Activated CD4-positive, alpha-beta T cell treated with anti-CD3 and anti-CD28 coated beads for 36 hours (primary cell): ENCODE measurements at places on chromosomes 6 and 20.

DNA sequence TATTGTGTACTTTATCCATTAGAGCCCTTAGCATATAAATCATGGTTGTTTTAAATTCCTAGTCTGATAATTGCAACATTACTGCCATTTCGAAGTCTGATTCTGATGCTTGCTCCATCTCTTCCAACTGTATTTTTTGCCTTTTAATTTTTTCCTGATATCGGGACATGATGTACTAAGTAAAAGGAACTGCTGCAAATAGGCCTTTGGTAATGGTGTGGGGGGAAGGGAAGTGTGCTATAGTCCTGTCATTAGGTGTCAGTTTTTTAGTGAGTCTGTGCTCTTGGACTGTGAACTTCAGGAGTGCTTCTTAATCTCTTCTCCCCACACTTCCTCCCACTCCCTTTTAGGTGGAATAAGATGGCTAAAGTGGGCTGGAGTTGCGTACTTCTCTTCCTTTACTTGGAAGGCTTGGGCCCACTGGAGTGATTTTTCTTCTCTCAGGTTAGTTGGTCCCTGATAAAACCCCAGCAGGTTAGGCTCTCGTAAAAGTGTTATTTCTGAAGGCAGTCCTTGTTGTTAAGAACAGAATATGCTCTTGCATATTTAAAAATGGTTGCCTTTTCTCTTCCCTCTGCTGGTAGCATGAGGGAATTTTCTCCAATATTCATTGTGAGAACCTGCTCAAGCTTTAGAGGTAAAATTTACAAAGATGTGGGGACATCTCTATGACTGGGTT lies 18.1 kb downstream of the STXBP5 start:
- no peak for DNase-seq

DNA sequence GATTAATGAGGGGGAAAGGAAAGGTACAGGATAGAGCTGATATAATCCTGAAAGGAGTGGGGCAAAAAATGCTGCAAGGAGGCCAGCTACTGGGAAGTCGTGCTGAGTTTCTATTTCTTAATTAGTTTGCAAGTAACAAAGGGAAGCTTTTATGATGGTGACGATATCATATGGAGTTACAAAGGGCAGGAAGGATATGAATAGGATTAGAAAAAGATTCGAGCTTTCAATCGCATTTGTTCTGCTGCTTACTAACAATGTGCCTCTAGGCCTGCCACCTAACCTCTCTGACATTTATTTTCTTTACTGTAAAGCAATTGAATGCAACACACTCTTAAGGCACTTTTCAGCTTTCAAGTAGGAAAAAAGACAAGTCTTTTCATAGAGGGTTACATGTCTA lies 219.2 kb downstream of the CLVS2 start:
- no peak for DNase-seq

GRCh38 chr6:64170316-64170715 lies 534.7 kb downstream of the PHF3 start:
- DNase-seq = no peak

GRCh38 chr6:25627001-25627400 lies 25.0 kb upstream of the SCGN start:
- DNase-seq = no peak

- peak; percentile 14 for DNase-seq
Observed at GRCh38 chr20:6769903-6770785, 2.7 kb downstream of the BMP2 start.

DNA sequence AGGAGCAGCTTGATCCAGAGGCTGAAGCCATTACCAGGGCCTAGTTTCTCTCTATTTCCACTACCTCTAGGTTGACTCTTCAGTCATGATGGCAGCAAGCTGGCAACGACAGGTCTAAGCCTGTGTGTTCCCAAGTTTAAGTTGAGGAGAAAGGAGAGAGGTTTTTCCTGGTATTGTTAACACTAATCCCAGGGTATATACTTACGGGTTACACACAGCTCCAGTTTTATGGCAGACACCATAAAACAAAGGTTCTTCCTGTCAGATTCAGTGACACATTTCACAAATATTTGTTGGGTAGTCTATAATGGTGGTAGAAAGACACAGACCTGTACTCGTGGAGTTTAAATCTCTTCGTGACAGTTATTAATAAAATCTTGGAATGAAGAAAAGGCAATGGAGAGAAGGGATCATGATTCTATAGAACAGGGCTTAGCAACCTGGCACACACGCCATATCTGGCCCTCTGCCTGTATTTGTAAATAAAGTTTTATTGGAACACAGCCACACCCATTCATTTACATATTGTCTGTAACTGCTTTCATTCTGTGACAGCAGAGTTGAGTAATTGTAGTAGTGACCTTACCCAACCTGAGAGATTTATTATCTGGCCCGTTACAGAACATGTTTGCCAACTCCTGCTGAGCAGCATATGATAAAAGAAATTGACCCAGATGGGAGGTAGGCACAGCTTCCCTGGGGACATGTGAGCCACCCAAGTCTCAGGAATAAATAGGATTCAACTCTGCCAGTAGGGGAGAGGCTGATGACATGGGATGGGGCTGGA lies 323.3 kb downstream of the CDH4 start:
- no peak for DNase-seq

DNA sequence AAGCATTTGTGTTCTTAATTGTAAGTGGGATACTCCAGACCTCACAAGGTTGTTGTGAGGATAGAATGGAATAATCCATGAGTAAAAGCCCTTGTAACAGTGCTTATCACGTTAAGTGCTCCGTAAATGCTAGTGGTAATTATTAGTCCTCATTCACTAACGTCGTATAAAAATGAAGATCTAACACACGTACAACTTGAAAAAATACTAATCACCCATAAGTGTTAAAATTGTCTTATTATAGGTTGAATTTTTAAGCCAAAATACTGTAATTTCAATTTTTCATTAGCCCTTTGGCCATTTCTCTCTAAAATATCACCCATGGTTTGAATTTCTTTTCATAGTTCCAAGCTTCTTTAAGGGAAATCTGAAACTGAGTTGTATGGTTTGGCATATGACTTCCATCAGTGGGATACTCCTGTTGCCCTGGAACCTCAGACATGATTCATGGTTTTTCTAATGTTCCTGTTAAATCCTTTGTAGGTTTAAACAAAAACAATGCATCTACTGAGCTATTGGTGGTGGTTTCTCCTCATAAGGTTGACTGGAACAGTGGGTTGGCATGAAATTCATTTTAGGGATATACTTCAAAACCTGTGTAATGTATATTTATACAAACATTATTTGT lies 19.1 kb downstream of the XRN2 start:
- DNase-seq = no peak

- DNase-seq = no peak
Observed at GRCh38 chr6:160439751-160440150, 91.6 kb downstream of the SLC22A3 start.

GRCh38 chr6:26329763-26330511 lies 35.1 kb upstream of the BTN3A2 start:
- peak; percentile 80 for DNase-seq

DNA sequence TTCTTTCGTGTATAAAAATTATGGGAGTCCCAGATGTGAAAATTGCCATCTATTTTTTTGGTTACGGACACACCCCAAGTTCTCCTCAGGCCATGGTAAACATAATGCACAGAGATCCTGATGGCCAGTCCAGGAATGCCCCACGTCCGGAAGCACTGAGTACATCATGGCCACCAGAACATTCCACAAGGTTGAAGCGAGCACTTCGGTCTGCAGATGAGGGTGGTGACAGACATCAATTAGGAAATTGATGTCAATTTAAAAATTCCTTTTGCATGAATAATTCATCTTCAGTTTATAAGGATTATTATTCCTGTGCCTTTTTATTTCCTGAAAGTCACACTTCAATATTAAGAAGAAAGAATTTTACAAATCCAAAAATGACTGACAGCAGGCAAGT lies 13.2 kb upstream of the EXOC2 start:
- DNase-seq = no peak

DNA sequence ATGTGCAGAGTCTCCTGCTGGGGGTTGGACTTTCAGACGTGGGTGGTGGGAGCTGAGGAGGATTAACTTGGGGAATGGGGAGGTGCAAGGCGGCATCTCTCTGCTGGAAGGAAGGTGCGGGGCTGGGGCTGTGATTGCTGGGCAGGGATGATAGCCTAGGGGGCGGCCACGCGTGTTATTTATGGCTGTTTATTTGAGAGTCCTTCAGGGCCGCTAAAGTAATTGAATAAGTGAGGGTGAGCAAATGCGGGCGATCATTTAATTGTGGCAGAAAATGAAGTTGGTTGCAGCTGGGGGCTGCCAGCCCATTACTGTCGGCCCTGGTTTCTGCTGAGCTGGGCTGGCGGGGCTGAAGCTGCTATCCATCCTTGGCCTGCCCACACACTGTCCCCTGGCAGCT lies 7.5 kb upstream of the IP6K3 start:
- no peak for DNase-seq

DNA sequence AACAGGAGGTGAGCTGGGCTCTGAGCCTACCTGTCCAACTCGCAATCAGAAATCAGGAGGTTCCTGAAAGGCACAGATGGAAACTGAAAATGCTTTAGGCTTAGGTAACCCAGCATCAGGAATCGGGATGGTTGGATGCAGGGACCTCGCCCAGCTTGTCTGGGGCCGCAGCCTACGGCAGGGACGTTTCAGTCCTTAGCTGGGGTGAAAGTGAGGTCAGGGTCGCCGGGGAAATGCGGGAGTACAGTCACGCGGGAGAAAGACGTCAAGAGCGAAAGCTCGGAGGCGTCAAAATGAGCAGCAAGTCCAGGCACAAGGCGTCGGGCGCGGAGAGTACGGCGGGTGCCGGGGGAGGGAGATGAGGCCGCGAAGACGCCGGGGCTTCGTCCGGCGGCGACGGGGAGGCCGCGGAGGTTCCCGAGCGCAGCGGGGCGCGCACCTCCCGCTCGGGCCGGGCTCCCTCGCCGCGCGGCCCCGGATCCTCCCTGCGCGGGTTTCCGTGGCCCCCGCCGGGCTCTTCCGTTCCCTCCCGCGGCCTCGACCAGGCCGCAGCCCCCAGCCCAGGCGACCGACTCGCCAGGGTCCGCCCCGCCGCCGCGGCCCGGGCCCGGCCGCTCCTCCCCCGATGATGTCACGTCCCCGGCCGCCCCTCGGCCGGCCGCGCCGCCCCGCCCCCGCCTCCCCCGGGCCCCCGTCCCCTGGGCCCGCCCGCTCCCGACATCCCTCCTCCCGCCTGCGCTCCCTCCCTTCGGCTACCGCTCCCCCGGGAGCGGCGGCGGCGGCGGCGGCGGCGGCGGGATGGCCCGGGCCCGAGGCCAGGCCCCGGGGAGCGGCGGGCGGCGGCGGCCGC lies at the start of gene EBF4:
Gene EBF4, plus strand, starts transcription at position 745 of the 850 bp plus-strand sequence. CDS start 866 bp downstream, outside the sequence.
- peak; percentile 59 for DNase-seq

GRCh38 chr6:113921299-113921904 lies 49.5 kb downstream of the HDAC2 start:
- DNase-seq = no peak
